ENCODE measurements at places on chromosomes 11 and 22. TPM values are rescaled to one million over a fixed set of nuclear protein-coding genes. Genes with fewer than 3 reads are reported as not detected.
A peak's percentile ranks its signal among the peaks of the same experiment; 100 is the strongest.

DNA sequence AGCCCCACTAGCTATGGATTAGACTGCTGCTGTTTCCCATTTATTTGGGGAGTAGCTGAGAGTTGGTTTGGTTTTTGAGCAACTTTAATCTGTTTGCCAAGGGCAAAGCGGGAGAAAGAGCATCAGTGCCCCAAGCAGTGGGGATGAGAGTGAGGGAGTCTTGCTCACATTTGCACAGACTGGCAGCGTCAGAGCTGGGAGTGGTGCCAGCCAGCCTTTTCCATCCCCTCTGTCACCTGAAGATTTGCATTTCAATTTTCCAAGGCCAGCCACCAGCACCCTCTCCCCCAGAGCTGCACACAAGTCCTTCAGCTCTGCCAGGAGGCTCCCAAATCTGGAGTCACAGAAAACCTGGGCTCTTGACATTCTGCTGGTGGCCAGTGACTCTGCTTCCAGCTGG lies 21.0 kb upstream of the UVRAG start:
- DNase-seq: no peak
- H3K4me3 ChIP-seq: no peak overlapping the region
- no peaks in the 10 kb centered on the region for H3K27me3 ChIP-seq
- H3K36me3 ChIP-seq: no peaks in the 10 kb centered on the region
- no peak overlapping the region for H3K27ac ChIP-seq
- no peaks in the 10 kb centered on the region for H3K4me1 ChIP-seq

DNA sequence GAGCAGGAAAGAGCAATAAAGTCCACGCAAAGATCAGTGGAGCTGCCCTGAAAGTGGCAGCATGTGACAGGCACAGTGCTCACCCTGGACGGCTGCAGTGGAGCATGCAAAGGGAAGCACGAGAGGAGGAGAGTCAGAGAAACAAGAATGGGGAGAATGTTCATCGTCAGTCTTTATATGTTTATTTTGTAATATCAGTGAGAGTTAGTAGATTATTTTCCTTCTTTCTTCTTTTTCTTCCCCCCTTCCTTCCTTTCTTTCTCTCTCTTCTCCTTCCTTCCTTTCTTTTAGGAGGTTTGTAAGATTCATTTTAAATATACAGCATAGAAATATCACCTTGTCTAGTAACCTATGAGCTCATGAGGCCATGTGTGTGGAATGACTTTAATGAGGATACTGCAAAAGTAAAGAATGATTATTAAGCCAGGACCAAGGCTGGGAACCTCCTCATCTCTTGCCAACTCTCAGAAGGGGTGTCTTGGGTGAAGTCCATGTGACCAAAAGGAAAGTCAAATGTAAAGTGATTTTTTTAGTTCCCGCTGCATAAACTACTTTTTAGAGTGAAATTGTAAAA lies 321.1 kb downstream of the AASDHPPT start:
- H3K27ac ChIP-seq: no peak overlapping the region
- H3K4me3 ChIP-seq: no peak overlapping the region
- no peak for DNase-seq
- no peaks in the 10 kb centered on the region for H3K36me3 ChIP-seq
- H3K27me3 ChIP-seq: no peaks in the 10 kb centered on the region
- H3K4me1 ChIP-seq: no peaks in the 10 kb centered on the region

DNA sequence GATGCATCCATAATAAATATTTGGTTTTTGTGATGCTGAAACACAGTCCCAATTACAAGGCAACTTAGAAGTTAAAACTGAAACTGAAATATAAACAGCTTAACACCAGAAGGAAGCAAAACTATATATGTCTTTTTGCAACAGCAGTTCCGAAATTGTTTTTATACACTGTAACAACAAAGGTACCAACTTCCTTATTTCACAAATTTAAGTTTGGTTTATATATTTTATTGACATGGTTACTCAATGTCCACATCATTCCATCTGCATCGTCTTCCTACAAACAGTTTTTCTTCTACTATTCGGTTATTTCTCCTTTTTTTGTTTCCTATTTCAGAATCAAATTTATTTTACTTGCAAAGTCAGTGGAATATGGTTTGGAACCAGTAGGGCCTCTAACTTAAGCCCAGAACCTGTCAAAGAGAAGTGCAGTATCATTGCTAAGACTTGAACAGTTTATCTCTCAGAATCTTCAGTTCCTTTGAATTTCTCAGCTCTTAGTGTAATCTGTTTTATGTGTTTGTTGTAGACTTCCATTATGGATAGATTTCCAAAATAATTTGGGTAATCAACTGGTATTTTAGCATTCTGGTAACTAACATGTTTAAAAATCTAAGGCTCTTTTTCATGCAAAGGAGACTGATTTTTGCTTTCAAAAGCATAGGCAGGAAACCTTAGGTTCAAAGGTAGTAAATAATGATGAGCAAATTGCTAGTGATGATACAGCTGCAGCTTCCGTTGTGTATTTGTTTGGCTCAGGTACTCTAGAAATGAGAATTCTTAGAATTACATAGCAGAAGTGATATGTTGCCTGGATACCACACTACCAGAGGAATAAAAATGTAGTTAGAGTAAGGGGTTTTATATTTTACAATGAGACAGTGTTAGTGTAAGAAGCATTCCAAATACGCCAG lies 8.2 kb upstream of the HSPA8 start:
- H3K4me3 ChIP-seq: no peak overlapping the region
- peak overlapping the region; percentile 58 for H3K27ac ChIP-seq

DNA sequence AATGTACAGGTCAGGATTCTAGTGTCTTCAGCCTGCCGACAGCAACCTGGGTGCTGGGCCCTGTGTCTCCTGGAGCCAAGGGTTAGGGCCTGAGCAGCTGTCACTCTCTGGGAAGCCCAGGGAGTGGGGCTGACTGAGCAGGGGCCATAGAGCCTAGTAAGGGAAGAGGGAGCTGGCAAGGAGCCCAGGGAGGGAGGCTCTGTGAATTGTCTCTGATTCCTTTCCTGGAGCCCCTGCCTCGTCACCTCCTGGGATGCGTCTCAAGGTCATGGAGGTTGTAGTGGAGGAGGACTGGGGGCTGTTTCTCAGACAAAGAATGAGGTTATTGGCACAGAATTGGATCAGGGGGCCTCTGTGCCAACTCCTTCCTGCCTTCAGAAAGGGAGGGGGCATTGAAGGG lies 11.8 kb downstream of the SOX10 start:
- no peaks in the 10 kb centered on the region for H3K27me3 ChIP-seq
- H3K27ac ChIP-seq: no peak overlapping the region
- H3K4me3 ChIP-seq: no peak overlapping the region
- no peaks in the 10 kb centered on the region for H3K4me1 ChIP-seq
- no peak for DNase-seq

GRCh38 chr11:18063862-18064434 lies 17.9 kb upstream of the TPH1 start:
- DNase-seq: no peak
- H3K27ac ChIP-seq: no peak overlapping the region
- H3K4me1 ChIP-seq: no peaks in the 10 kb centered on the region
- H3K4me3 ChIP-seq: no peak overlapping the region
- H3K36me3 ChIP-seq: no peaks in the 10 kb centered on the region

MPEG1 gene
- 4.7 TPM for total RNA-seq

DNA sequence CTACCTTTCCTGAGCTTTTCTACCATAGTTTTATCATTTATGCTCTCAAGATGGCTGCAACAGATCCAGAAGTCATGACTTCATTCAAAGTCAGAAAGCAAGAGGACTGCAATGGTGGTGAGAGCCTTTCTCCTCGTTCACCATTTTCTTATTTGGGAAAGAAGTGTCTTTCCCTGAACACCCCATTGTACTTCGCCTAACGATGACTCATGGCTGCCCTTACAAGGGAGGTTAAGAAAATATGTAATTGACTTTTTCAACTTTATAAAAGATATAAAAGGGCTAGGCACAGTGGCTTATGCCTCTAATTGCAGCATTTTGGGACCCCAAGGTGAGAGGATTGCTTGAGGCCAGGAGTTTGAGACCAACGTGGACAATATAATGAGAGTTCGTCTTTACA lies 541.7 kb downstream of the METTL15 start:
- no peak overlapping the region for H3K4me3 ChIP-seq
- no peak for DNase-seq
- no peaks in the 10 kb centered on the region for H3K4me1 ChIP-seq

MRGPRF gene
- 17.9 TPM for total RNA-seq

- DNase-seq: no peak
- H3K27ac ChIP-seq: no peak overlapping the region
- no peak overlapping the region for H3K4me3 ChIP-seq
- H3K36me3 ChIP-seq: no peaks in the 10 kb centered on the region
- H3K4me1 ChIP-seq: no peaks in the 10 kb centered on the region
- H3K27me3 ChIP-seq: no peaks in the 10 kb centered on the region
Observed at GRCh38 chr11:44133335-44133946, 38.0 kb downstream of the EXT2 start.

GRCh38 chr11:44357711-44358110 lies 47.8 kb upstream of the ALX4 start:
- no peak overlapping the region for H3K4me3 ChIP-seq
- H3K27me3 ChIP-seq: no peaks in the 10 kb centered on the region
- no peaks in the 10 kb centered on the region for H3K4me1 ChIP-seq
- no peak overlapping the region for H3K27ac ChIP-seq
- no peaks in the 10 kb centered on the region for H3K36me3 ChIP-seq

DNA sequence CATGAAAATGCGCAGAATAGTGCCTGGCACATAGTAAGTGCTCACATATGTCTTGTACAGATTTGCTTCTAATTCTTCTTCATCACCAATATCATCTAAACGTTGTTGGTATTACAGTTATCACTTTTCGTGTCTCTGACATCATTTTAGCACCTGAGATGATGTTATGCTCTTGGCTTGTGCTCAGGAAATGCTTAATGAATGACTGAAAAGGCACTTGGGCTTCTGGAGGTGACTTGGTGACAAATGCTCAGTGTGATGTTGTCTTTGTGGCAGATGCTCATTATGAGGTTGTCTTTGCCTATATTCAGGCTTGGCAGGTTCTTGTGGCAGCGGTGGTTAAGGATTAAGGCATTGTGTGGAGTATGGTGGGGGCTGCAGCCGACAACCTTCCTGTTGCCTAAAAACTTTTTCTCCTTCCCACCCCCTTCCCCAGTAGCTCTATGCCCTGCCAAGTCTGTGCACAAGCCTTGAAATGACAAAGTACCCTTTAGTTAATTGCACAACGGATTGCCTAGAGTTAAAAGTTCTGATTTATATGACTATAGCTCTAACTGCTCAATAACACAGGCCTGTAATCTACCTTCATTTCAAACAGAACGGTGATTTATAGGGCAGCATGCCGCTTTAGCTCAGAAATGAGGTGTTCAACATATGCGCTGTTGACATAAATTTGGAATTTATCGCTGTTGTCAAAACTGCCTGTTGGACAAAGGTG lies 82.5 kb downstream of the ZBTB16 start:
- H3K4me1 ChIP-seq: no peaks in the 10 kb centered on the region
- no peaks in the 10 kb centered on the region for H3K36me3 ChIP-seq
- H3K27me3 ChIP-seq: no peaks in the 10 kb centered on the region
- DNase-seq: no peak

GRCh38 chr11:120513436-120514315 lies 2.1 kb downstream of the GRIK4 start:
- DNase-seq: no peak
- no peaks in the 10 kb centered on the region for H3K4me1 ChIP-seq
- no peak overlapping the region for H3K4me3 ChIP-seq
- H3K27me3 ChIP-seq: peaks cover 39% of the 10 kb centered on the region
- H3K36me3 ChIP-seq: no peaks in the 10 kb centered on the region

DNA sequence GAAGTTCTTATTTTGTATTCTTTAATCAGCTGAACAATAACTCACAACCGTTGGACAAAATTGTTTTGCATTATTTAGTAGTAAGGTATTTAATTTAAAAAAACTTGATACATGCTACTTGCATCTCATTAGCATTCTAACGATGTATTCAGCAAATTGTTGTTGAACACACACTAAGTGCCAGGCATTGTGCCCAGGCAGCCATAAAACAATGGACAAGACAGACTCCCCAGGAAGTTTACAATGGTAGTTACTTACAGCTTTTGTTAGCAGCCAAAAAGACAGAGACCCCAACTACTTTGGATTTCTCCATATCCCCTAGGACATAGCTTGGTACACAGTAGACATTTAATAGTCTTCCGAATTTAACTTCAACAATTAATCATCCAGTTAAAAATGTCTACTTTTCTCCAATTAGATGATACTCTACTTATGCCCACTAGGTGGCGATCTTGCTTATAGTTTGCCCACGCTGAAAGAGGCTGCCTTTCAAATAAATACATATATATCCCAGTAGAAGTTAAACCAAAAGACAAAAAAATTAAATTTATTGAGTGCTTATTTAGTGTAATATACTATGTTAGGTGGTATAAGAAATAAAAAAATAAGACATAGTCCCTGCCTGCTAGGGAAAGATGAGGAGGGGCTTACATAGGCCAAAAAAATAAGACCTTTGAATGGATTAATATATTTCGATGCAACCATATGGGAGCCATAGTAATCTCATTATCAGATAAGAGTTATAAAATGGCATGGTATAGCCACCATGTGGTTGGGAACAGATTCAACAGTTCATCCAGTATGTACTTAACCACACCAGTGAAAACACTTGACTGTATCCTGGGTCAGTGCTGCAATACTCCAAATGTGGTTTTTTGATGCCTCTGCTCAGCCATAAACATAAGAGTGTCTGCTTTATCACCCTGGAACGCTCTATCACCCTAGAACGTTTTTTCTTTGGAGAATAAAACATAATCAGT lies 2.0 kb upstream of the FJX1 start:
- H3K4me1 ChIP-seq: peaks cover 8% of the 10 kb centered on the region
- no peaks in the 10 kb centered on the region for H3K36me3 ChIP-seq
- no peak overlapping the region for H3K27ac ChIP-seq
- no peak overlapping the region for H3K4me3 ChIP-seq

- no peaks in the 10 kb centered on the region for H3K27me3 ChIP-seq
- no peak overlapping the region for H3K27ac ChIP-seq
- no peaks in the 10 kb centered on the region for H3K36me3 ChIP-seq
- H3K4me3 ChIP-seq: no peak overlapping the region
- no peak for DNase-seq
Observed at GRCh38 chr11:81993755-81994154, 739.9 kb downstream of the FAM181B start.

- peaks cover 17% of the 10 kb centered on the region for H3K4me1 ChIP-seq
- no peaks in the 10 kb centered on the region for H3K27me3 ChIP-seq
- H3K4me3 ChIP-seq: no peak overlapping the region
- DNase-seq: no peak
- H3K27ac ChIP-seq: no peak overlapping the region
Observed at GRCh38 chr11:47514825-47515647, 37.9 kb downstream of the CELF1 start.

GRCh38 chr11:77090373-77091111 lies 12.1 kb upstream of the OMP start:
- H3K4me3 ChIP-seq: no peak overlapping the region
- peak; percentile 74 for DNase-seq
- no peaks in the 10 kb centered on the region for H3K27me3 ChIP-seq
- peak overlapping the region; percentile 86 for H3K27ac ChIP-seq
- no peaks in the 10 kb centered on the region for H3K36me3 ChIP-seq

- no peak overlapping the region for H3K4me3 ChIP-seq
- H3K27ac ChIP-seq: no peak overlapping the region
- no peaks in the 10 kb centered on the region for H3K27me3 ChIP-seq
- DNase-seq: peak; percentile 14
- no peaks in the 10 kb centered on the region for H3K36me3 ChIP-seq
Observed at GRCh38 chr22:22944268-22944985, 56.8 kb downstream of the IGLL5 start.

GRCh38 chr11:92251980-92252379 lies 27.4 kb downstream of the FAT3 start:
- H3K27me3 ChIP-seq: no peaks in the 10 kb centered on the region
- no peak overlapping the region for H3K27ac ChIP-seq
- H3K4me1 ChIP-seq: no peaks in the 10 kb centered on the region
- no peak for DNase-seq
- H3K36me3 ChIP-seq: no peaks in the 10 kb centered on the region
- H3K4me3 ChIP-seq: no peak overlapping the region

- no peak for DNase-seq
- no peaks in the 10 kb centered on the region for H3K36me3 ChIP-seq
- no peak overlapping the region for H3K27ac ChIP-seq
Observed at GRCh38 chr11:9895006-9895405, 231.1 kb downstream of the SWAP70 start.

MCHR1 gene
- 0.16 TPM for total RNA-seq

Measured in colonic mucosa (tissue), 4 donors.